ENCODE measurements at places on chromosomes 11 and 22. TPM values are rescaled to one million over a fixed set of nuclear protein-coding genes. Genes with fewer than 3 reads are reported as not detected.
A peak's percentile ranks its signal among the peaks of the same experiment; 100 is the strongest.

- H3K4me3 ChIP-seq: no peak overlapping the region
- H3K4me1 ChIP-seq: no peaks in the 10 kb centered on the region
- no peaks in the 10 kb centered on the region for H3K36me3 ChIP-seq
- no peaks in the 10 kb centered on the region for H3K27me3 ChIP-seq
Measured at GRCh38 chr11:14079011-14079410, 116.5 kb downstream of the SPON1 start.

GRCh38 chr11:95716266-95716665 is 73.3 kb downstream of the FAM76B start:
- H3K36me3 ChIP-seq: no peaks in the 10 kb centered on the region
- H3K4me1 ChIP-seq: no peaks in the 10 kb centered on the region
- no peaks in the 10 kb centered on the region for H3K27me3 ChIP-seq

DNA sequence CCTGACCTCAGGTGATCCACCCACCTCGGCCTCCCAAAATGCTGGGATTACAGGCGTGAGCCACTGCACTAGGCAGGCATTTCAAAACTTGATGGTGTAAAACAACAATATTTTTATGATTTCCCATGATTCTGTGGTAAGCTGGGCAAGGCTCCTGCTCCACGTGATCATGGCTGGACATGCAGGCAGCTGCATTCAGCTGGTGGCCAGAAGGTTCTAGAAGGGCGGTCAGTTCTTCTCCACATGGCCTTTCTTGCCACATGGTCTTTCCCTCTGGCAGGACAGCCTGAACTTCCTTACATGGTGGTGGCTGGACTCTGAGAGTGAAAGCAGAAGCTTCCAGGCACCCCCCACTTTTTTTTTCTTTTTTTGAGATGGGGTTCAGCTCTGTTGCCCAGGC is 9.9 kb upstream of the RASD2 start:
- no peaks in the 10 kb centered on the region for H3K36me3 ChIP-seq
- no peak overlapping the region for H3K4me3 ChIP-seq
- no peak for DNase-seq

DNA sequence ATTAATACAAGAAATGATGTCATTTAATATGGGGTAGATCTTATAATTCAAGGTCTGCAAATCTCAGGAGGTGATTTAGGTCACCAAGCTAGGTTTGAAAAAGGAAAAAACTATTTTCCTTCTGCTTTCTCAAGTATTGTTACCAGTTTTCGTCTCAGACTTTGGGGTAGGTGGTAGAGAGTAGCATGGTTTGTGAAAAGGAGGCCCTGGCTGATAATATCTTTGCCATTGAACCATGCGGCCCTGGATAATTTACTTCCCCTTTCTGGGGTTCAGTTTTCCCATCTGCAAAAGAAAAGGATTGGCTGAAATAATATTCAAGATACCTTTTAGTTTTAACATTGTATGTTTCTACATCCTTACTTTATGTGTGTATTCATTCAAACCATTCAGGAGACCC is 92.1 kb downstream of the WNT11 start:
- no peaks in the 10 kb centered on the region for H3K36me3 ChIP-seq
- no peak overlapping the region for H3K4me3 ChIP-seq
- H3K27ac ChIP-seq: no peak overlapping the region
- H3K27me3 ChIP-seq: no peaks in the 10 kb centered on the region
- DNase-seq: no peak
- H3K4me1 ChIP-seq: peaks cover 12% of the 10 kb centered on the region

DNA sequence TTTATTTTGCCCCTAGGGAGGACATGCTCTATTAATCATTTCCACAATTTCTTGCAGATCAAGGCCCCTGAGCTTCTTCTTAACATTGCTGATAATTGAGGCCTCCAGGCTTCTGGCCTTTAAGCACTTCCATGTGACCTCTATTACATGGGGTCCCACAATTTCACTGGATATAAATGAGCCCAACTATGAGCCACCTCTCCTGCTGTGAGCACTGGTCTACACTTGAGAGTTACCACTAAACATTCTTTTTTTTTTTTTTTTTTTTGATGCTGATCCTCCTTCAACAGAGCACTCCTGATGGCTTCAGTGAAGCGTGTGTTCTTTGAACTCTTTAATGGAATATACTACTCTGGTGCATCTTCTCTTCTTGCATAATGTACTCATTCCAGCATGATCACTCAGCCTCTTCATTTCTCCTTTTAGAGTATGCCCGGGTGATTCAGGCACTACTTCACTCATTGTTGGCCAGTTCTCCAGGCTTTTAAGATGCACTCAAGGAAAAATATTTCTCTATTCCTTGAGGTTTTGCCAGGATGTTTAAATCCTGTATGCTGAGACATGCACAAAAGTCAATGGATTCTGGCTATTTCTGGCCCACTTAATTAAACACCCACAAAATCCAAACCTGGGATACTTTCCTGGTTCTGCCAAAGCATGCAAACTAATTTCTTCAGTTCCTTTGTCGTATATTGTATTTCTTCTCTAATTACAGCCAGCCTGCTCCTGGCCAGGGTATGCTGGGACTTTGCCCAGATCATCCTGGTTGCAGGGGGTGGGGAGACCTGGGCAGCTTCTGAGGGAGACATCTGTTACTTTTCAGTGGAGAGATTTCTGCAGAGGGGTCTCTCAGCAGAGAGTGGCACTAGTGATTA is 257.8 kb upstream of the LUZP2 start:
- DNase-seq: no peak
- H3K4me3 ChIP-seq: no peak overlapping the region
- no peaks in the 10 kb centered on the region for H3K27me3 ChIP-seq
- H3K36me3 ChIP-seq: no peaks in the 10 kb centered on the region

DNA sequence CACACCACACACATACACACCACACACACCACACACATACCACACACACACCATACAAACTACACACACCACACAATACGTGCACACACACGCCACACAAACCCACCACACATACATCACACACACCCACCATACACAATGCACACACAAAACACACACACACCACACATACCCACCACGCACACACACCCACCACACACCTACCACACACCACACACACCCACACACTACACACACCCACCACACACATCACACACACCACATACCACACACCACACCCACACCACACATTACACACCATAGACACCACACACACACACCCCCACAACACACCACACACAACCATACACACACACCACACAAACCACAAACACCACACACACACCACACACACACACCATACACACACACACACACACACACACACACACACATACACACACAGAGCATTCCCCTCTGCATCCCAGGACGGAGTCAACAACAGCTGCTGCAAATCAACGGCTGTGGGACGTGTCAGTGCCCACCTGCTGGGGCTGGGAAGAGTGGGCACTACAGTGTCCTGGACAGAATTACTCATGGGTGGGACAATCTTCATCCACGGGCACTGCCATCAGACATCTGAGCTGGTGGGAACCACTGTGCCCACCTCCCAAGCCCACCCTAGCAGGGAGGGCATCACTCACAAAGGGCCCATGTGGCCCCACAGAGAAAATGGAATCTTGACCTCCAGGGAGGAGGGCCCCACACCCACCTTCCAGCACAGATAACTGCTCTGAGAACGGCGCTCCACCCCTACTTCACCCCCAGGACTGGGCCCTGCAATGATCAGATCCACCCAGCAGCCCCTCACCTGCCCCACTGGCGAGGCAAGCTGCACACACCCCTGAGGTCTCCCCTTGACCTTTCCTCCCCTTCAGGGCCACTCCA is 8.4 kb downstream of the TP53I11 start:
- no peak for DNase-seq
- H3K4me1 ChIP-seq: no peaks in the 10 kb centered on the region
- H3K27me3 ChIP-seq: peaks cover 38% of the 10 kb centered on the region
- no peak overlapping the region for H3K27ac ChIP-seq
- no peak overlapping the region for H3K4me3 ChIP-seq

DNA sequence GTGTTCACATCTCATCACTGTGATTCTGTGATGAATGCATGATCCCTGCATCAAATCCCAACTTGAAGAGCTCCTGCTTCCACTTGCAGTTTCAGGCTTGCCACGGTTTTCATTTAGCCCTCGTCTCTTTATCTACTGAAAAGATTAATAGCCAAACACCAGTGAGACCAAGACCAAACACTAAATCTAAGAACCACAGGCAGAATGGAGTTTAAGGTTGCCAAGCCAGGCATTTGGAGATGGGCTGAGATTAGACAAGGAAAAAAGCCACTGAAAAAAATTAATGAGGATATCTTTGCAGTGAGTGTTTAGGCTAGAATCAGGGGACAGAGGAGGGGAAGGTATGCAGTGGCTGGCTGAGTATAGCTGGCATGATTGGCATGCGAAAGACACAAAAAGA is 227.2 kb upstream of the BLID start:
- H3K4me3 ChIP-seq: no peak overlapping the region
- DNase-seq: no peak
- H3K27ac ChIP-seq: no peak overlapping the region

GRCh38 chr11:65156256-65156655 is 13.8 kb upstream of the SPDYC start:
- no peak for DNase-seq
- no peaks in the 10 kb centered on the region for H3K36me3 ChIP-seq
- H3K4me3 ChIP-seq: no peak overlapping the region
- H3K27ac ChIP-seq: no peak overlapping the region
- no peaks in the 10 kb centered on the region for H3K27me3 ChIP-seq

DNA sequence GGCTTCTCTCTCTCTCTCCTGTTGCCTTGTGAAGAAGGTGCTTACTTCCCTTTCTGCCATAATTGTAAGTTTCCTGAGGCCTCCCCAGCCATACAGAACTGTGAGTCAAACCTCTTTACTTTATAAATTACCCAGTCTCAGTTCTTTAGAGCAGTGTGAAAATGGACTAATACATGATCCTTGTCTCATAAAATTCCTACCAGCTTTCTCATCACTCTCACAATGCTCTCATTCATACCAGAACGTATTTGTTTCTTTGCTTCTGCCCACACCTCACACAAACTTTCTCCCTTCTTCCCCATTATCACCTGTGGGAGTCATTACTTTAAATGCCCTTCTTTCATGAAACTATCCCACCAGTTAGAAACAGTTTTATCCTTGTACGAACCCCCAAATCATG is 62.7 kb upstream of the ARHGAP42 start:
- DNase-seq: no peak
- H3K36me3 ChIP-seq: no peaks in the 10 kb centered on the region
- H3K4me1 ChIP-seq: no peaks in the 10 kb centered on the region
- no peak overlapping the region for H3K4me3 ChIP-seq
- H3K27ac ChIP-seq: no peak overlapping the region

DNA sequence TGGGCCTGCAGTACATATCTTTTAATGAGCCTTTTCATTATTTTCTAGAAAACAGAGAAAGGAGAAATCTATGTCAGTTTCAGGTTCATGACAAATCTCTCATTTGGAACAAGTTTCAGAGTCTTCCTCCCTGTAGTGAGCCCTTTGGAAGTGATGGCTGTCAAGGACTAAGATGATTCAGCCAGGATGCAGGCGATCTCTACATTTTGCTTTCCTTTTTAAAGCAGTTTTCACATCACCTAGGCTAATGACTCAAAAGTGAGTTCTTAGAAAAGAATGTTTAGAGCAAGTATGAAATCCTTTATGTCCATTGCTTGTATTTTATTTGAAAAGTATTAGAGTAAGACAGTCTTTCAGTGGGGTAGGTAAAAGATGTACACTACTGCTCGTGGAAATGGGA is 130.1 kb downstream of the TRPC6 start:
- H3K27me3 ChIP-seq: no peaks in the 10 kb centered on the region
- no peak overlapping the region for H3K4me3 ChIP-seq
- H3K36me3 ChIP-seq: no peaks in the 10 kb centered on the region

DNA sequence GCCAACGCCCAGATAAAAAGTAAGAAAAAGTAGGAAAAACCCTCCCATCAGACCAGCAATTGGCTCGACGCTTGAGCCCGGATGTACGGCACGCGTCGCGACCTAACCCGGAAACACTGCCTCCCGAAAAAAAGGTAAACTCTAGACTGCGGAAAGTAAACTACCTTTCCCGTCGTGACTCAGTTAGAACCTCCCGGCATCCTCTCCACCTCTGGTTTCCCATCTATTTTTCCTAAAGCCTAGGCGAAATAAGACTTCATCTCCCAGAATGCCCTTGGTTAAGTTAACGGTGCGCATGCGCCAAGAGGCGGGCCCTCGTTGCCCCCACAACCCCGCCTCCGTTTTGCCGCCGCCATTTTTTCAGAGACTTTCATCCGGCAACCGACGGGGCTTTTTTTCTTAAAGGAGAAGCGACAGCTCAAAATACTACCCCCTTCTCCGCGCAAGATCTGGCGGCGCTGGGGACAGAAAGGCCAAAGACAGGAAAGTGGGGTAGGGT is 678 bp upstream of the ZFP91 start:
- DNase-seq: peak; percentile 98
- no peaks in the 10 kb centered on the region for H3K27me3 ChIP-seq
- H3K4me3 ChIP-seq: peak overlapping the region; percentile 98
- no peaks in the 10 kb centered on the region for H3K36me3 ChIP-seq
- peaks cover 47% of the 10 kb centered on the region for H3K4me1 ChIP-seq

- H3K27ac ChIP-seq: no peak overlapping the region
- H3K4me3 ChIP-seq: no peak overlapping the region
- no peak for DNase-seq
Measured at GRCh38 chr11:132977746-132978145, 554.6 kb downstream of the OPCML start.

DNA sequence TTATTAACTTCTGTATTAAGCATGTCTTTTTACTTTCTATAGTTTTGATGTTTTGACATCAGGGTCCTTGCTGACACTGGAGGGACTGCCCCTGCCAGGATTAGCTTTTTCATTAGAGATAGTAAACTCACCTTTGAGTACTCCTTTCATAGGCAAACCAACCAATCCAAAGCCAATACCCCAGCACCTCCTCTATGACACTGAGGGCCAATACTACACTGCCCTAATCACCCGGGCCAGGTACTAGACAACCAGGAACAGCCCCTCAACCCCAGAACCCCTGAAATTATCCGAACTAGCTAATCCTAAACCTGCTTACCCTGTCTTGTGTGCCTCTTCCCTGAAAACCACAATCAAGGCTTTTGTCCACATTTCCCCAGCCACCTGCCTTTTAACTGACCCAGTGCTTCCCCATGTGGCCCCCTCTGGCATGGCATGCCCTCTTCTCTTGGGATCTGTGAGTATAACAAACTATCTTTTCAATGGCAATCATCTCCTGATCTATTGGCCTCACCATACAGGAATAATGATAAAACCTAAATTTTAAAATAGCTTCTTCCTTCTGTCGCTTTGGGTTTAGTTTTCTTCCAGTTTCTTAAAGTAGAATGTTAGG is 31.2 kb downstream of the RAB6A start:
- H3K27ac ChIP-seq: no peak overlapping the region
- H3K36me3 ChIP-seq: peaks cover 2% of the 10 kb centered on the region
- no peaks in the 10 kb centered on the region for H3K27me3 ChIP-seq
- peak; percentile 28 for DNase-seq
- H3K4me3 ChIP-seq: no peak overlapping the region

- H3K4me1 ChIP-seq: peaks cover 76% of the 10 kb centered on the region
- H3K4me3 ChIP-seq: peak overlapping the region; percentile 37
- H3K27me3 ChIP-seq: no peaks in the 10 kb centered on the region
- H3K36me3 ChIP-seq: no peaks in the 10 kb centered on the region
- peak; percentile 47 for DNase-seq
- no peak overlapping the region for H3K27ac ChIP-seq
Measured at GRCh38 chr22:35642305-35642741, 5.9 kb upstream of the APOL6 start.

Gene HEPHL1
- 0.05 TPM for polyA plus RNA-seq

Gene ZNF214
- 0.42 TPM for polyA plus RNA-seq

Gene DERL3
- polyA plus RNA-seq: not detected

Gene OR52K2
- not detected for polyA plus RNA-seq

Gene NOX4
- polyA plus RNA-seq: not detected

Data from HepG2 (cell line).